ENCODE measurements at places on chromosomes 16 and 17. TPM values are rescaled to one million over a fixed set of nuclear protein-coding genes. Genes with fewer than 3 reads are reported as not detected.

Gene ZDHHC7
- total RNA-seq, result 68.6 TPM

Gene SLC4A1
- not detected for total RNA-seq

Gene SPATA22
- not detected for total RNA-seq

Gene IKZF3
- not detected for total RNA-seq

Gene SLFN11
- total RNA-seq, result 35.1 TPM

Gene HES7
- not detected for total RNA-seq

Gene KRT33B
- total RNA-seq, result not detected

Gene CCL14
- not detected for total RNA-seq

Gene PLD6
- 1.9 TPM for total RNA-seq

Gene TNFRSF17
- not detected for total RNA-seq

Gene NME1
- 109 TPM for total RNA-seq

Gene MT3
- not detected for total RNA-seq

Gene RNF222
- total RNA-seq, result not detected

Gene TBC1D3C
- not detected for total RNA-seq

Gene CEP131
- total RNA-seq, result 11.7 TPM

Gene SLC5A2
- total RNA-seq, result under 0.01 TPM

Gene CLEC18B
- 0.47 TPM for total RNA-seq

Gene CDH3
- total RNA-seq, result 0.16 TPM

Gene APPBP2
- 51.5 TPM for total RNA-seq

Gene MT1M
- total RNA-seq, result 3.9 TPM

Gene CORO6
- total RNA-seq, result 10.2 TPM

Gene RAB37
- total RNA-seq, result 0.60 TPM

Gene KRTAP1-1
- total RNA-seq, result not detected

Gene PIK3R5
- total RNA-seq, result not detected

Gene CCL8
- not detected for total RNA-seq

Gene CLEC19A
- total RNA-seq, result not detected

Gene ARHGAP44
- 0.95 TPM for total RNA-seq

Gene CCDC40
- total RNA-seq, result 3.5 TPM

Gene CSH1
- total RNA-seq, result not detected
